ENCODE measurements at places on chromosomes 5 and 9. TPM values are rescaled to one million over a fixed set of nuclear protein-coding genes. Genes with fewer than 3 reads are reported as not detected.

Gene C5orf52
- total RNA-seq: not detected

DNA sequence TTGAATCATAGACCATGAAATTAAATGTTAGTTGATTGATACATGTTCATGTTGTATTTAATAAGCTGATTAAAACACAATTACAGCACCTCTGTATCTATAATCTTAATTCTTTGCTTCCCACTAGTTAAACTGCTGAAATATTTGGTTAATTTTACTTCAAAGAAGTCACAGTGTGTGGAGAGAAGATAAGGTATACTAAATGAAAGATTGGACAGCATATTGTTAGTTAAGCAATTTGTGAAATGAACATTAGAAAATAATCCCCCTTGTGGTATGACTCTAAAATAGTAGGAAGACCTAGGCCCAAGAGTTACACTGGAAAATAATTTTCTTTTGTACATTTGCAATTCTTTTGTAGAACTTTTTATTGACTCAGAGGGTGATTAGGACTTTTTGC is 30.3 kb downstream of the MAN2A1 start:
- no peak for DNase-seq

DNA sequence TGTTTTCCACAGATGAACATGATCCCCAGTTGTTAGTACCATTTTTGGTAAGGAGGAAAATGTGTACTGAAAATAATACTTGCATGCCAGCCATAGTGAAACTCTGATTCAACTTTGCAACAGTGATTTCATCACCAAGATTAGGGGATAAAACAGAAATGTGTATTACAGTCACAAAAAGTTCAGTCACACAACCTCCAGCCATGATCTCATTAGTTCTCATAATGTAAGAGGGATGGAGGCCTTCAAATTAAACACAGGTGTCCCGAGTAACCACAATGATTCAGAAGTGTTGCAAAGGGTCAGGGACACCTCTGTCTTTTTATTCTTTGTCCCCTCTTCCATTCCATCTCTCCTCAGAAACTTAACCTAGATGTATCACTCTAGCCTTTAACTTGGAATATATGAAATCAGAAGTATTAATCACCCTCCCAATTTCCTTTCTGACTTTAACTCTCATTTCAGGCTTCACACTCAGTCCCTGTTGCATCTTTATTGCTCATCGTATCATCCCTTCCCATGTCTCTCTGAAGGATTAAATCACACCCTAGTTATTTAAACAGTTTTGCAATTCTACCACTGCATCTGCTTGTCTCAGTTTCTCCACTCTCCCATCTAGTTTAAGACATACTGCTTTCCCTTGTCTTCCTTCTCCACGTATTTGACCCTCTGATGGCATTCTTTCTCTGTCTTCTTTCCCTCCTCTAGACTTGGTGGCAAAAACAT is 291.2 kb downstream of the ADAMTS6 start:
- DNase-seq: no peak

- no peak for DNase-seq
Measured at GRCh38 chr5:63674881-63675280, 287.4 kb downstream of the HTR1A start.

- no peak for DNase-seq
Measured at GRCh38 chr5:174903172-174903732, 178.9 kb downstream of the MSX2 start.

GRCh38 chr5:132050661-132051552 is 9.5 kb upstream of the IL3 start:
- no peak for DNase-seq

DNA sequence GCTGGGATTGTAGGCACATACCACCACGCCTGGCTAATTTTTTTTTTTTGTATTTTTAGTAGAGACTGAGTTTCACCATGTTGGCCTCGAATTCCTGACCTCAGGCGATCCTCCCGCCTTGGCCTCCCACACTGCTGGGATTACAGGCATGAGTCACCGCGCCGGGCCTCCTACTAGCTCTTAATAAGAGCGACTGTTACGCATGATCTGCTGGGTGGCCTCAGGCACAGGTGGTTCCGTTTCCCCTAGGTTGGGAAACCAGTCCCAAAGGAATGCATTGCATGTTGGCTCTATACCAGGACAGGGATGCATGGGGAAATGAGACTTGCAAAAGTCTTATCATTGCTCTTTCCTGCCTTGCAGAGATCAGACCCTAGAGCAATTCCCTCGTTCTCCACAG is 184.7 kb upstream of the PPP1R26 start:
- DNase-seq: no peak

- no peak for DNase-seq
Measured at GRCh38 chr9:133251773-133252172, 23.2 kb downstream of the ABO start.

DNA sequence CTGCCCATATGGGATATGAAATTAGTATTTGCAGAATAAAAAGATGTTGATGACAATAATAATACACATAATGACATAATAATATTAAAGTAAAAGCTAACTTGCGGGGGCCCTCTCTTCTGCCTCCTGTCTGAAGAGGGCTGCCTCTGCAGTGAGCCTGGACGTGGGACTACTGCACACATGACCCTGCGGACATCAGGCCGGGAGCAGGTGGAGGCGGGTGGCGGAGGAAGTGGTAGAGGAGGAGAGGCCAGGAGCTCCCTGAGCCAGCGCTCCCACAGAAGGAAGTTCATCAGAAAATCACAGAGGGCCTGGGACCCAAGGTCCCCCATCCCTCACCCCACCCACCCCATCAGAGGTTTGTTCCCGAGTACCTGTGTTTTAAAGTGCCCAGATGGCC is 60.5 kb downstream of the ROPN1L start:
- no peak for DNase-seq
